ENCODE measurements at places on chromosomes 16 and 17.
A peak's percentile ranks its signal among the peaks of the same experiment; 100 is the strongest.

DNA sequence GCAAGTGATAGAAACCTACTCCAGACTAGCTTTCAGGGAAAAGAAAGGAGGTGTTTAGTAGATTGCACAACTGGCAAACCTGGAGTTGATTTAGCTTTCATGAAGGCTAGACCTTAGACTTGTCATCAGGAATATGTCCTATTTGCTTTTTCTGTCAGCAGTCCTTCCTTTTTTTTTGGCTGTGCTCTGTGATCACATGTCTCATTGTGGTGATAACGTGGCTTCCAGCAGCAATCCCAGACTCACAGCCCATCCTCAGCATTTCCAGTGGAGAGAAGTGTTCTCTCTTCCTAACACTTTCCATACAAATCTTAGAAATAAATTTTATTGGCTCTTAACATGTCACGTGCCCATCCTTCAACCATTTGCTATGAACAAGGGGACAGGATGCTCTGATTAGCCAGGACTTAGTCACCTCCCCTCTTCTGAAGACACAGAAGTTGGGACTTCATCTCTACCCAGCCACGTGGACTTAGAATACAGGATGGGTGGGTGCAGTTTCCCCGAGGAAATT, 74.7 kb downstream of the CDH13 start:
- no peak for DNase-seq

DNA sequence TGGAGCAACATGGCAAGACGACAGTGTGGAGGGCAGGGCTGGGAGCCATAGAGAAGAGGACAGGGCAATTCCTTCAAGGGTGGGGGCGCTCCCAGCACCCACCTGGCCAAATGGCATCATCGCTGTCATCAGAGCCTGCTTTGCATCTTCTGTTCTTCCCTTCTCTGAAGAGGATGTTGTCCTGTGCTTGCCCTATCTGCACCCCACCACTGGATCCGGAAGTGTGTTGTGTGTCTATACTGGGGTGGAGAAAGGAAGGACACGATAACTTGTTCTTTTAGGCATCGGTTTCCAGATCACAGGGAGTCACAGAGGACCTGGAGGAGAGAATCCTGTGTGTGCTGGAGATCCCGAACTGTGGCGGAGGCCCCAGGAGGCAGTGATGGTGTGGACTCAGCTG, 25.7 kb upstream of the ANKRD40CL start:
- DNase-seq = no peak

- DNase-seq = no peak
Observed at GRCh38 chr16:88793251-88793954, 8.4 kb upstream of the PIEZO1 start.

GRCh38 chr16:62940569-62940968, 904.3 kb upstream of the CDH8 start:
- no peak for DNase-seq

- no peak for DNase-seq
Observed at GRCh38 chr17:72553051-72553755, 432.4 kb downstream of the SOX9 start.

- no peak for DNase-seq
Observed at GRCh38 chr16:13507530-13507929, 412.4 kb upstream of the ERCC4 start.

DNA sequence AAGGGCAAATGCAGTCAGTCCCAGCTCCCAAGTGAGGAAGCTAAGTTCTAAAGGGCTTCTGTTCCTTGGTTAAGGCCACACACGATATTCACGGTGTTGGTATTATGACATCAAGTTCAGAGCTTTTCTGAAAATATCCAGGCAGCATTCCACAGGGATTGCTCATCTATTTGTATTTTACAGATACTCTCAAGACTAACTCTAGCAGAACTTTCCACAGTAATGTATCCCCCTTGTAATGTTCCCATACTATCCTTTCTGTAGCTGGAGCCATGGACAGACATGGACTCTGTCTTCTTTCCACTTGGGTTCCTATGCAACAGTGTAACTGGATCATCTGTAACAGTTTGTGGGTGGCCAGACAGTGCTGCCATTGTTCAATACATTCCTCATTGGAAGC, 13.5 kb downstream of the SDR42E1 start:
- no peak for DNase-seq

DNA sequence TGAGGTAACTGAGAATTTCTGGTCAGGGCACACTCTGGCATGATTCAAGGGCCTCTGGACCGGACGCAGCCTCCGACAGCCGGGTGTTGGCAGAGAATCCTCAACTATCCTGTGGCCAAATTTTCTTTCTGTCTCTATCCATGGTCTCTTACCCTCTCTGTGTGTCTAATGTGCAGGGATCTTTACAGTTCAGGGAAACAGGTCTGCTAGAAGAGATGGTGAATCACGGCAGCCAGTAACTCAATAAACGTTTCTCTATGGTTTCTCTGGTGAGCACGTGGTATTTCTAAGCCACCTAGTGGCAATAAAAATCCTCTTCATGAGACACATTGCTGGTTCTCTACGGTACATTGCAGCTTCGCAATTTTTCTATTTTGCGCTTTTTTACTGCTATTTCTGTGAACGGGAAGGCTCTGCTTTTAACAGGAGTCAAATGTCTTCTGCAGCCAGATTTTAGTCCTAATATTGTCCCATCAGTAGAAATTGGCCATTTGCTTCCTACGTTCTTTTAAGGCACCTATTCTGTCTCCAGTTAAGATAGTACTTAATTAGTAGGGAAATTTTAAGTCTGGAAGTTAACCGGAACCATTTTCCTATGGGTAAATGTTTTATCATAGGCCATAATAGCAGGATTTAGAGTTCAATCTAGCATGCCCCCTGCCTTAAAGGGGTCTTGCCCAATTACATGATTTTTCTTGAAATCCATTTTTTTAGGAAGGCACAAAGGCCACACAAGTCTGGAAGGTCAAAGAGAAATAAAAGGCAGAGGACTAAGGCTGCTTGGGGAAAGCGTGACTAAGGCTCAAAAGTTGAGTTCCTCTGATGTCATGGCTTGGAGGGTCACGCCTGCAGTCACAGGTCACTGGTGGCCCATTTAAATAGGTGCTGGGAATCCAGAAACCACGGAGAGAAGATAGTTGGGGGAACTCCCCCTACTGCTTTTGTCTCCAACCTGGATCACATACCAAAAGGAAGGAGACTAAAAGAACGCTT, 31.5 kb downstream of the QPRT start:
- peak; percentile 18 for DNase-seq

GRCh38 chr16:23014592-23014991, 134.7 kb downstream of the USP31 start:
- DNase-seq = no peak

DNA sequence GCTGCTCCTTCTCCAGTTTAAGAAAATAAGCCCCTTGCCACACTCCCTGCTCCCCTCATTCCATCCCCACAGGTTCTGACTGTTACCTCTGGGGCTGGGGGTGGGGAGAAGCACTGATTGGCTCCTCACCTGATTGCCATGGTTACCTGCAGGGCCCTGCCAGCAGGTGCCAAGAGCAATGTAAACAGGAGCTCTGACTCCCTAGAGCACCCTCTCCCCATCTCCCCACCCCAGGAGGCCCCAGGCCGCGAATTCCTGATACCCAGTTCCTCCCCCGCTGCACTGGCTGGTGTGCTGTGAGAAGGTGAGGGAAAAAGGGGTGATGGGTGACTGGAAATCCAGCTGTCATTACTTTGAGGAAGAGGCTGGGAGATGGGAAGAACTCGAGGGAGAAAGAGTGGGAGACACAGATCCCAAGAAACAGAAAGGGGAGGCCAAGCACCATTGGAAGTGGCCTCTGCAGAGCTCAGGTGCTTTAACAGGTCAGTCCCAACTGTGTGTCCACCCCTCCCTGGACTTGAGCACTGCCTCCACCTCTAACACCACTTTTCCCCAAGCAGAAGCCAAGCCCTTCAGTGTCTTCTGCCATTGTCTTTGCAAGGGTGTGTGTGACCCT, 4.5 kb downstream of the PCGF2 start:
- DNase-seq = no peak

- no peak for DNase-seq
Observed at GRCh38 chr16:2183671-2184070, 12.7 kb downstream of the CASKIN1 start.

GRCh38 chr17:42050393-42051012, at the start of gene C17orf113:
Gene C17orf113, minus strand, starts transcription at chr17:42050601. Its CDS starts 7,225 bp downstream, at chr17:42043376.
- DNase-seq = peak; percentile 27

- no peak for DNase-seq
Observed at GRCh38 chr16:9279291-9280068, 188.0 kb downstream of the HAPSTR1 start.

- no peak for DNase-seq
Observed at GRCh38 chr16:27839419-27839818, 224.1 kb downstream of the GSG1L start.

GRCh38 chr17:78170692-78171590, 2.6 kb downstream of the SYNGR2 start:
- DNase-seq = no peak

DNA sequence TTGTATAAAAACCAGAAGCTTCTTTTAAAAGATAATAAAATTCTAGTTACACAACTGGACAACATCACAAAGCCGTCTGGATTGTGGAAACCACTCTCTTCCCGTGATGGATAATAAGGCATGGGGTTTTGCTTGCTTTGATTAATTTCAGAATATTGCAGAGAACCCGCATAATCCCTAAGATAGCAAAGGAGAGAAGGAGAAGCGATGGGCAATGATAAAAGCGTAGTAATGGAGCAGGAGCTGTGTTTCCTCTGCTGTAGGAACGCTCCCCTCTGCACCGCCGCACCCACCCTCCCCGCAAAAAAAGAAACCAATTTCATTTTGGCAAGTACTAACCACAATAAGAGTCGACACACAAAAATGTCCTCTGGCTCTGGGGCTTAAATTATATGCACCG, 340.9 kb upstream of the PSMD7 start:
- DNase-seq = no peak

- DNase-seq = no peak
Observed at GRCh38 chr17:47851764-47852112, 775 bp upstream of the SP6 start.

- DNase-seq = no peak
Observed at GRCh38 chr17:1758807-1759206, 3.1 kb upstream of the SERPINF1 start.

GRCh38 chr16:70574595-70575271, 51.1 kb downstream of the SF3B3 start:
- DNase-seq = no peak

DNA sequence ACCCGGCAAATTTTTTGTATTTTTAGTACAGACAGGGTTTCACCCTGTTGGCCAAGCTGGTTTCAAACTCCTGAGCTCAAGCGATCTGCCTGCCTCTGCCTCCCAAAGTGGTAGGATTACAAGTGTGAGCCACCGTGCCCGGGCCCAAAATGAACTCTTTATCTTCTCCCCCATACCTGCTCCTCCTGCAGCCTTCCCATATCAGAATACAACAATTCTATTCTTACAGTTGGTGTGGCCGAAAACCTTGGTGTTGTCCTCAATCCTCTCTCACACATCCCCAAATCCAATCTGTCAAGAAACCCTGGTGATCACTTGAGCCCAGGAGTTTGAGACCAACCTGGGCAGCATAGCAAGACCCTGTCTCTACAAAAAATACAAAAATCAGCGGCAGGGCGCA, 19.5 kb upstream of the SPN start:
- DNase-seq = no peak
